ENCODE measurements at places on chromosomes 6 and 20.

DNA sequence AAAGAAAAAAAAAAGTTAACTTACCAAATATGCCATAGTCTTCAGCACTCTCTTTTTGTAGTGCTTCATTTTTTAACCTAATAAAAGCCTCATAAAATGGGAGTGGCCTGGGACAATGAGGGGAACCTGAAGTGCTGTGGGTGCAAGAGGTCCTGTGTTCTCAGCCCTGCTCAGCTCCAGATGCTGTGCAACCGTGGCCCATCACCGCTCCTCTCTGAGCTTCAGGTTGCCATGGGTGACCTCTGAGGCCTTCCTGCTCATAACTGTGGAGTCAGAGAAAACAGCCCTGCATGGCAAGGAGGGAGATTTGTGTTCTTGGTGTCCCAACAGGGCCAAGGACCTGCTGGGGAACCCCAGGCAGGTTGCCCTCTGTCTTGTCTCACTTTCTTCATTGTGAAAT lies 10.0 kb downstream of the TCF15 start:
- DNase-seq = no peak

DNA sequence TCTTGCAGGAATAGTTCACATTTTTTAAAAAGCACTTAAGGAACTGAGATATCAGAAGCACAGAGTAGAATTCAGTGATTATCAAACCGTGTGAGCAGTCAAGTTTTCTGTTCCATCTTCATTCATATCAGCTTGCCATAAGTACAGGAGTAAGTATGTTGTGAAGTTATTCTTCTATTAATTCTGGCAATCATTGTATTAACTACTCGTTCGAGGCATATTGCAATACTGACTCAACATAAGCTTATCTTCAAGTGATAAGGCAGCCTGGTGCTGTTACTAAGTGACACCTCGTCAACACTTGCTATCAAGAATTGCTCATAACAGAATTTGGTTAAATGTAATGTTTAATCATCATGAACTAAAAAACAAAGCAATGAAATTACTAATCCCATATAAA lies 75.7 kb upstream of the SNX9 start:
- no peak for DNase-seq

GRCh38 chr6:113315879-113316278 lies 541.3 kb upstream of the MARCKS start:
- DNase-seq = no peak

DNA sequence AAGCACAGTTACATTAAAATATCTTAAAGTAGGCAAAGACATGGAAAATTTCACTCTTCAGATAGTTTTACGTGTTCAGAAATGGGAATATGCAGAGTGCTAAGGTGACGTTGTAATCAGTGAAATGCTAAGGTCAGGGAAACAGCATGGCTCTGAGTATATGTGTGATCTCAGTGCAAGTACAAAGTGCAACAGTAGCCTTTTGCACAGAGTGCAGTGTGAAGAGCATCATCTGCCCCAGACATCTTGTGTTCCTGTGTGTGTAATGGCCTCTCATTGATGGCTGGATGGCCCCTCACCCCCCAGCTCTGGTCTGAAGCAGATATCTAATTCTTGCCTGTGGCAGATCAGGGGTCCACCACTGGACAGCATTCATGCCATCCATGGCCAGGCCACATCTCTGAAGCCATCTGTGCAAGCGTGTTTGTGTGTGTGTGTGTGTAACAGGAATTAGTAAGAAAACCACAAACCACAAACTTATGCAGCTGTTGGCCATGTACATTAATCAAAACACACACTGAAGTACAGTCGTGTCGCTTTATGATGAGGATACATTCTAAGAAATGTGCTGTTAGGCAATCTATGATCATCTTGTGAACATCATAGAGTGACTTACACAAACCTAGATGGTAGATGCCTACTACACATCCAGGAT lies 165.1 kb downstream of the RALGAPA2 start:
- no peak for DNase-seq

GRCh38 chr6:160419488-160419887 lies 71.3 kb downstream of the SLC22A3 start:
- no peak for DNase-seq

GRCh38 chr6:21189759-21190158 lies 403.8 kb upstream of the SOX4 start:
- no peak for DNase-seq

GRCh38 chr6:48068278-48069251 lies 42.4 kb downstream of the PTCHD4 start:
- DNase-seq = no peak

DNA sequence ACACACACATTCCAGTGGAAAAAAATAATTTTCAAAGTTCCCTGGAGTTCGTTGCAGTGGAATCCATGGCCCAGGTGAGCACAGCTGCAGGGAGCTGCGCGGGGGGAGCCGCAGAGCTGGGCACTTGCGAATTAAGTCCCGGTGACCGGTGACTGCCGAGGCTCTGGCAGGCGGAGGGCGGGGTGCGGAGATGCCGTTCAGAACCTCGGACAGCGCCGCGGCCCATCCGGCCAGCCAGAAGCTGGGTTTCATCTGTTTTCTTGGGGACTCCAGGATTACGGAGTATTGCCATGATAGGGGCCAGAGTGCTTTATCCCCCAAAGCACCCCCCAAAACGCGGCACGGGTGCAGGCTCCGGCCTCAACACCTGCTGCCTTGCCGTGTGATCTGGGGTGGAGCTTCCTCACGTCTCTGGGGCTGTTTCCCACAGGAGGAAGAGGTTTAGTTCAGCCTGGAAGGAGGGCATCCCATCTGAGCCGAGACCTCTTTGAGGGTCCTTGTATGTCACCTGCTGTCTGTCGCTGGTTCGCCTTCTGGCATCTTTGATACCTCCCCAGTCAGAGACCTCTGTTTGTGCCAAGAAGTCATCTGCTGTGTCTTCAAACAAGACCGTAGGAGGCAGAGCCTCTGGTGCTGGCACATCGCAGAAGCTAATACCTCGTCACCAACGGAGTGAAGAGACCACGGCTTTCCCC lies 99.4 kb downstream of the YTHDF1 start:
- no peak for DNase-seq

- no peak for DNase-seq
Observed at GRCh38 chr6:143615785-143616184, 62.0 kb upstream of the PHACTR2 start.

- no peak for DNase-seq
Observed at GRCh38 chr6:35055891-35056290, 85.2 kb downstream of the TCP11 start.

DNA sequence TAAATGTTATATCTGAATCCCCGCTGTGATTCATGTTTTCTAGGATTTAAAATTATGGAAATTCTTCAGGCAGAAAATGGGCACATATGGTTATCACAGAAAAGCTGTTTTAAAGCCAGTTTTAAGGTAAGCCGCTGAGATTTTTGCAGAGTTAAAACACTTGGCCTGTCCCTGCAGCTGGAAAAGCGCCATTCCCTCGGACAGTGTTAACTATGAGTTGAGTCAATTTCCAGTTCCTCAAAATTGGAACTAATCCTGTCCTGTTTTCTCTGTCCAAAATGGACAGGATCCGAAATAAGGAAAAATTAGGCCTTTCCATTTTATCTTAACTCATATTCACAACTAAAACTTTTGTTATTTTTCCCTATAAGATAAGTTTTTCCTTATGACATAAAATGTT lies 225.2 kb downstream of the SAMD5 start:
- no peak for DNase-seq

GRCh38 chr20:22578221-22579118 lies 5.9 kb downstream of the FOXA2 start:
- no peak for DNase-seq

DNA sequence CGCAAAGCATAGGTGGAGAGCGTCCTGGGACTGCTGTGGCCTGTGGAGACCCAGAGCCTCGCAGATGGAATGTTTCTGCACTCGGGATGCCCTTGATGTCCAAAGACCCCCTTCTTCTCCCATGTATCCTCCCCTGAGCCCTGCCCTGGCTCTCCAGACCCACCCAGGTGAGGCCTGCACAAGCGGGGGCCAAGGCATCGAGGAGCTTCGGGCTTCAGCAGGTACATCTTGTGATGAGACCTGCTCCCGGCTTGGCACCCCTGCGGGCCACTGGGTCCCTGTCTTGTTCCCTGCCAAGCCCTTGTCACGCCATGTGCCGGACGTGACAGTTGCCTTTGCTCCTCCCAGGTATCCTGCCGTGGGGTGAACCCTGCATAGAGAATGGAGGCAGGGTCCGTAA lies 85.2 kb downstream of the RAMACL start:
- DNase-seq = no peak

- no peak for DNase-seq
Observed at GRCh38 chr6:5869261-5869660, 137.5 kb downstream of the NRN1 start.

DNA sequence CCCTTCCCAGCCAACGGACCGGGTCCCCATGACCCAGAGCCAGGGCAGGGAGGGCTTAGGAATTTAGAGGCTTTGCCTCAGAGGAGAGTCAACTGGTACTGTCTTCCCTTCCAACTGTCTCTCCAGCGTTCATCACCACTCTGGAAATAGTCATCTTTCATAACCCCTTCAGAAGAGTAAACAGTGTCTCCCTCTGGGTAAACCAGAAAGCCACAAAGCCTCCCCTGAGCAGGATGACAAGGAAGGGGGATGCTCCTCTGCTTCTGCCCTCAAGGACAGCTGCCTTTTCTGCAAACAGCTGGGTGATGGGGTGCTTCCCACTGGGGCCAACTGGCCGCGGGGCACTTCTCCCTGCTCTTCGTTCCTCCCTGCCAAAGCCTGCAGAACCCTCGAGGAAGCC lies 90.1 kb downstream of the PSMG4 start:
- DNase-seq = no peak

DNA sequence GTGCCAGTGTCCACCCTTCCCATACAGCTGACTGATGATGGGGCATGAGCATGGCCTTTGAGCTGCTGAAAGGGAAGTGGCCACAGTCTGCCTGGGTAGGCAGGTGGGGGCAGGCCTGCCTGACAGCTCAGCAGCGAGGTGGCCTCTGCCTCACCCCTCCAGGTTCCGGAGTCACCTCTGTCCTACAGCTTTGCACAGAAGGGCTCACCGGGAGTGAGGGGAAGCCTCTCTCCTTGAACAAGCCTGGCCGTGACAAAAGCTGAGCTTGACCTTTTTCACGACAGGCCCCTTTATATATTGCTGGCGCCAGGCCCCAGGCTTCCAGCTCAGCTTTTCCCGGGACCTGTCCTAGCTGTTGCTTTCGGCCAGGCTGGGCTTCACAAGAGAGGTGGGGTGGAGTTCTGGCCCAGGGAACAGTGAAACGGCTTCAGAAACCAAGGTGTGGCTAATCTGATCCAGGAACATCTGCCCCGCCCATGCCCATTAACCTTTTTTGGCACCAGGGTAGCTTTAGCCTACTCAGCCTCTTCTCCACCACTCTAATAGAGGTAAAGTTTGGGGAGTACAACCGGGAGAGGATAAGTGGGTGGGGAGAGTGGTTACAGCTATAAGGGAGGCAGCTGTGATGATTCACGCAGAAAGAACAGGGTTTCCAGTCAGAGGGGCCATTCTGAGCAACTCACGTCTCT lies 42.9 kb downstream of the C6orf132 start:
- DNase-seq = no peak

GRCh38 chr6:20877008-20877937 lies 343.0 kb downstream of the CDKAL1 start:
- DNase-seq = no peak

- DNase-seq = no peak
Observed at GRCh38 chr6:11218538-11219399, 13.7 kb downstream of the NEDD9 start.

- no peak for DNase-seq
Observed at GRCh38 chr6:41966214-41966920, 24.8 kb upstream of the CCND3 start.

DNA sequence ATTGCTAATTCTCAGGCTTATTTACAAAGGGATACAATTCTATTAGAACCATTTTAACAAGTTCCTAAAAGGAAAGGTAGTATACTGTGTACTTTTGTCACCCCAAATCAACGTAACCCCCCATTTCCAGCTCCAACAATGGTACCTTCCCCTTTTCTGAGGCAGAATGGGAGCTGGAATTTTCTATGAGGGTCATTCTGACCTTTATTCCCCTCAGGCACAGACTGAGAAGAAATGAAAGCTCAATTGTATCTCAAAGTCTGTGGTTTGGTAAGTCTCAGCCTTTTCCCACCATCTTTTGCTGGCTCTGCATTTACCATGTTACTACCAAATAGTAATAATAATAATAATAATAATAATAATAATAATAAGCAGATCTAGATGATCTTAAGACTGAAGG lies 571.0 kb downstream of the RNF144B start:
- no peak for DNase-seq

GRCh38 chr6:43913375-43914271 lies 143.6 kb downstream of the VEGFA start:
- no peak for DNase-seq

DNA sequence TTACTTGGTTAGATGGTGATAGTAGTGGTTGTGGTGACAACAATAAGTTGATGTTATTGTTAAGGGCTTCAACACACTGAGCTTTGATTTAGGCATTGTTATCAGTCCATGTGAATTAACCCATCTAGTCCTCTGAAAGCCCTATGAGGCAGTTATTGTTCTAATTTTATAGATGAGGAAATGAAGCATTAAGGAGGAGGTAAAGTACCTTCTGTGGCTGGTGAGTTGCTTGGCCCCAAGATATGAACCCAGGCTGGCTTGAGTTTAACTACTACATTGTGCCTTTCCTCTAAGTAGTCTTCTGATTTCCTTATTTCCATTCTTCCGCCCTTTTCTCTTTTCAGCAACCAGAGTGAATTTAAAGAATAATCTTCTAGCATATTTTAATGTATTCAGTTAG lies 81.7 kb downstream of the QKI start:
- DNase-seq = no peak

DNA sequence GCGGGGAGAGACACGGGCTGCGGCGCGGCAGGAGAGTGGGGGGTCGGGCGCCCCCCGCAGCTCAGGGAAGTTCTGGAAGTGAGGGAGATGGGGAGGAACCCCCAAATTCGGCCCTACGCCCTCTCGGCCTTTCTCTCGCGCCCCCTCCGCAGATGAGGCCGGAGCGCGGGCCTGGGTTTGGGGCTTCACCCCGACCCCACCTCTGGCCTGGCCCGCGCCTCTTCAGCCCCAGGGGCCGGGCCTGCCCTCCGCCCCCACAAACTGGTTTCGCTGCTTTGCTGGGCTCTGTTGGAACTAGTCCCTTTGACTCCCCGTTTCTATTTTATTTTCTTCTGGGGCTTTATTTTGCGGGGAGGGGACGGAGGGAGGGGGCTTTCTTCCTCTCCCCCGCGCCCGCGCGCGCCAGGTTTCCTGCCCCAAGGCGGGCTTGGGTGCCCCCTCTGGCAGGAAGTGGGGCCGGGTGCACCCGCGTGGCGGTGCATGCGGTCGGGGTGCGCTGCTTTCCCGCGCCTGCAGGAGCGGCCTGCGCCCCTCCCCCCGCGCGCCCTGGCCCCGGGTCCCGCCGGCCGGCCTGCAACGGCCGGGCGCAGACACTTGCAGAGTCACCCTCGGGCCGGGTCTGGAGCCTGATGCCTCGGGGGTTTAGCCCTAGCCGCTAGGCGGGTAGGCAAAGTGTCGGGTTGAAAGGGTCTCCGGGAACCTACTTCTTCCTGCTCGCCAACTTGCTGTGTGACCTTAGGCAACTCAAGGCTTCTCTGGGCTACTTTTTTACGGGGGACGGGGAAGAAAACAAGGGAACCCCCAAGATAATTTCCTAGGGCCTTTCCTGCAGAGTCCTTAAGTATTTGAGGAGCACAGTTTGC lies 1.3 kb downstream of the HMGA1 start:
- peak; percentile 67 for DNase-seq

GRCh38 chr6:133432021-133432989 lies 191.1 kb downstream of the EYA4 start:
- no peak for DNase-seq
